ENCODE measurements at places on chromosomes 6 and 20.
A peak's percentile ranks its signal among the peaks of the same experiment; 100 is the strongest.

GRCh38 chr6:119327810-119328209 lies 21.8 kb downstream of the MAN1A1 start:
- no peak for DNase-seq

GRCh38 chr6:33136310-33136900 lies 55.9 kb downstream of the COL11A2 start:
- DNase-seq = no peak

DNA sequence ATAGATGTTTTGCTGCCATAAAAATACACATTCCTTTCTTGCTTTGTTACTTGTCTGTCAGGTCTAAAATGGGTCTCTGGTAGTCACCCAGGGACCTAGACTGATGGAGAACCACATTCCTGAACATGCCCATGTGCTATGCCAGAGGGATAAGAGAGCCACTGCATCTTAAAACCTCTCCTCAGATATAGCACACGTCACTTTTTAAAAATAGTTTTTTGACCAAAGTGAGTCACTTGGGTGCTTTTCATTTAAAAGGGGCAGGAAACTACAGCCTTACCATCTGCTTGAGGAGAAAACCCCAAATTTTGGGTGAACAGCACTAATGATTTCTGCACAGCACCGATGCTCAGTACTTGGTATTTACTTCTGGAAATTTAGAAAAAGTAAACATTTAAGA lies 197.8 kb downstream of the OGFRL1 start:
- DNase-seq = no peak

DNA sequence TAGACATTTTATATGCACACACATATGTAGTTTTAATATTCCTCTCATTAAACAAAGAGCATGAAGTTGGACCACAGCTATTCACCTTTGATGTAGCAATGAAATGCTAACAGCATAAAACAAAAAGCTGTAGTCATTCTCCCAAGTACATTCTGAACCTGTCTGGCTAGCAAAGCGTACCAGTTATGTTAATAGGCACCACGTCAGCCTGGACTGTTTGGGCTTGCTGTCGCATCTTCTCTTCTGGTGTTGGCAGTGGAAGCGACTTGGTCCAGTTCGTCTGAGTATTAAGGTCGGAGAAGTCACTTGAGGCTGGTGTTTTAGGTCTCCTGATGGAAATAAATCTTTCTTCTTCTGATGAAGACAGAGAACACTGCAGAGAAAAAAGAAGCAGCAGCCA lies 42.8 kb downstream of the HEBP2 start:
- no peak for DNase-seq

DNA sequence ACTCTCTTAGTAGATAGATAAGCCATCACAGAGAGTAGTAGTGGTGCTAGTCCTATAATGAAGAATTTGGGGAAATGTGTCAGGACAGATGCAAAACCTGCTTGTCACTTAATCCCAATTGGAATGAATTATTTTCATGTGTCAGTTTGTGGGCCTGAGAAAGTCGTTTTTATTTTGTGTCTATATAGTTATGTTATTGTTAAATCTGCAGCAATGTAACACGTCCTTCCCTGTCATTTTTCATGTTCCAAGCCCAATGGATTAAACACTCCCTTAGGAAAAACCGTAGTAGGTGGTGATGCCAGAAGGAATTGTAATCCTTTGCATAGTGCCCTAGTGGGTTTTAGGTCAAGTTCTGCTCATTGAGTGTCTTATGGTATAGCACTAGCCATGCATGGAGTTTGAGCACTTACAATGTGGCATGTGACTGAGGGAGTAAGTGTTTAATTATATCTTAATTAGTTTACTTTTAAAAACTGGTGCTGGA lies 105.9 kb upstream of the PRSS16 start:
- no peak for DNase-seq

DNA sequence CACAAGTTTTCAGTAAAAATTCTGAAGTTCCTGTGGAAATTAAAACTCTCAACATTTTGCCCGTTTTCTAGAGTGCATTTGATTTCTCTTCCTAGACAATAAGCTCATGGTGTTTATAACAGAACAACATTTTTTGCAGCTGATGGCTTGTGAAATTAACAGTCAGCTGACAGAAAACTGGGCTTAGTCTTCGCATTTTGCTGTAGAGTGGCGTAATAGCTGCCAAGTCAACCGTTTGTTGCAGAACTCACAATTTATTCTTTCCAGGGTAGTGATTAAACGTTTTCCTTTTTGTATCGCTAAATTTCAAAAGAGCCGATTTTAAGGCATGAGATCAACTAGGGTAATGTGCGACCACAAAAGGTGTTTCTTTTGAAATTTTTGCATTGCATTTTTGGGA lies 1.4 kb downstream of the SPO11 start:
- DNase-seq = no peak

GRCh38 chr20:1327241-1327653 lies 1.7 kb downstream of the SDCBP2 start:
- peak; percentile 47 for DNase-seq

DNA sequence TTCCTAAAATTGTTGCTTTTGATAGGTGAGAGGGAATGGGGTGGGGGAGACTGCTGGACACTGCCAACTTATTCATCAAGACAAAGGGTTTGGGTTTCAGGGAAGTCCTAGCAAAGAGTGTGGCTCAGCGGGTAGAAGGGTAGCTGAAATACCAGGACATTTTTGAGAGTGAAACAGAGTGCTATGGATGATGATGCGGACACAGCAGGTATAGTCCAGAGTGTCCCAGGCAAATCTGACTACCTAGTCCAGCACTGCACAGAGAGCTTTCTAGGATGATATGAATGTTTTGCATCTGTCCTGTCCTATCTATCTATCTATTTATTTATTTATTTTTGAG lies 154.3 kb downstream of the BCAS1 start:
- DNase-seq = no peak

DNA sequence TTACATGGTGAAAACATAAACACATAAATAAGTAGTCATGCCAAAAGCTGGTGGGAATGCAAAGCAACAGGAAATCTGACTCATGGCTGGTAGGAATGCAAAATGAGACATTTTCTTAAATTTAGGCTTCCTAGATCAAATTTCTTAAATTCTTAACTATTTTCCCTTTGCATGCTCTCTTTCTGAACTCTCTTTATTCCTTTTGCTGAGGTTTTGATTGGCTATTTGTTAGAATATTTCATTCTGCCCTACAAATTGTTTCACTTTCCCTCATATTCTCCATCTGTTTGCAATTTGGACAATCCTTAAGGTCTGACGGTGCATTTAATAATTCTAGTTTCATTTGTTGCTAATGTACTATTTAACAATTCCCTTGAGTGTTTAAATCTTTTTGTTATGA lies 437.5 kb upstream of the RGS17 start:
- no peak for DNase-seq

DNA sequence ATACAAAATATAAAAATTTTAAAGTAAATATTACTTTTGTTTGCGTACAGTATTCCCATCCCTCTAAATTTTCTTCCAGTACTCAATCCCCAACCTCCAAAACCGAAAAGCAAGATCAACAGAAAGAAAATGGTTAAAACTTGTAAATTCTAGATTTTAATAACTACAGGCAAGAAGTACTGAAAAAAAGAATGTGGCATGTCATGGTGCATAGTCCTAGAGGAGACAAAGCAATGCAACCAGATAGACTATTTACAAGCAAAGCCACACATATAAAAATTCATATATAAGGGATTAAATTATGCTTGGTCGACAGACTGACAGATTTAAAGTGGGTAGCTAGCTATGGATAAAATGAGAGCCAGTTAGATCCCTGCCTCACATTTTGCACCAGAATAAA lies 56.5 kb upstream of the HFE start:
- no peak for DNase-seq

DNA sequence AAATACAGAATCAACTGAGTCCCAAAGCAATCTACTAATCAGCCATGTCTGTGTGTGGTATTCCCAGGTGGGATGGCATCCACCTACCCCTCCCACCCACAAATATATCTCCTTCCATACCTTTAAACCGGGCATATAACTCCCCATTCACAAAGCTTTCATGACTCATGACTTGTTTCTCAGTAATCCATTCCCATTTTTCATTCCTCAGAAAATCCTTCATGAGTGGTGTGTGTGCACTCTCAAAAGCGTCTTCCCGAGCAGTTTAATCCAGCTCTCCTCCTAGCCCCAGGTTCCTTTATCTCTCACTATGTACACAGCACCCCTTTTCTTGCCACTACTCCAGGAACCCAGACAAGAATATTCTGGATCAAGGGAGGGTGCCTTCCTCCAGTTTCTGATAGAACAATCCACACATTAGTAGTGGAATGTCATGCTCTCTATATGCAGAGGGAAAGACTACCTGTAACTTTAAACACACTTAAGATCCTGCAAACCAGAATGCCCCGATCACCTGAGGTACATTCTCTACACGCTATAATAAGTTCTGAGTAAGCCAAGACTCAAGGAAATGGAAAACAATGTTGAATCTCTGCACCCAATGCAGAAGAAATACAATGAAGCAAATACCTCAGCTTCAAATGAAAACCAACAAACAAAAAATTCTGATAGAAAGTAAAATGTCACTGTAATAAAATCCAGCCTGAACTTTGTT lies 55.7 kb upstream of the IPCEF1 start:
- no peak for DNase-seq

DNA sequence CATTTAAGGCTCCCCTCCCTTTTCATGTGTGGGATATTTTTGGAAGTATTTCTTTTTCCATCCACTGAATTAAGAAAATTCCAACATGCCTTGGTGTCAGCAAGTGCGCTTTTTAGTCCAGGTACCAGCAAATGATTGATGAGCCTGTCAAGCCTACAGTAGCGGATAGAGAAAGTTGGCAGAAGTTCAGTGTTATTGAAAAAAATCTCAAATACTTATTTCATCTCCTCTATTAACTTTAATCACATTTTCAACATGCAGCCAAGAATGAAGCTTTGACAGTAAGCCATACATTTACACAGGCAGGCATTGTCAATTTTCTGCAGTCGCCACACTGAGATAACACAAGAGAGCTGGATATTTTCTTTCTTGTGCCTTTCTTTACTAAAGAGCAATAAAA lies 50.4 kb downstream of the BLOC1S5 start:
- DNase-seq = no peak

DNA sequence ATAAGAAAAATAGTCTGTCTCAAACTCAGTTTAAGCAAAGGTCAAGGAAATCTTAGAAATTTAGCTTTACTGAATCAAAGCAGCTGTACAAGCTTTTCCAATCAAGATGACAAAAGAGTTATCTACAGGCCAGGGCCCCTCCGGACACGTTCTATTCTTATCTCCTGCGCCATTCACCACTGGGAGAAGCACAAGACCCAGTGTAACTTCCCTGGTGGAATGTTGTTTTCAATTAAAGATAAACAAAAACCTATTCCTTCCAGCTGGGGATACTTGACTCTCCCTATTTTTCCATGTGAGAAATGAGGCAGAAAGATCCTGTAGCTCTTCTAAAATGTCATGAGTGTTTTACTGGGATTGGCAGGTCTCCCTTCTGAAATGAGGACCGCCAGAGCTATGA lies 123.3 kb downstream of the TBX18 start:
- DNase-seq = no peak

- DNase-seq = no peak
These were observed 15.1 kb upstream of the ZSCAN9 start for GRCh38 chr6:28209753-28210535.

DNA sequence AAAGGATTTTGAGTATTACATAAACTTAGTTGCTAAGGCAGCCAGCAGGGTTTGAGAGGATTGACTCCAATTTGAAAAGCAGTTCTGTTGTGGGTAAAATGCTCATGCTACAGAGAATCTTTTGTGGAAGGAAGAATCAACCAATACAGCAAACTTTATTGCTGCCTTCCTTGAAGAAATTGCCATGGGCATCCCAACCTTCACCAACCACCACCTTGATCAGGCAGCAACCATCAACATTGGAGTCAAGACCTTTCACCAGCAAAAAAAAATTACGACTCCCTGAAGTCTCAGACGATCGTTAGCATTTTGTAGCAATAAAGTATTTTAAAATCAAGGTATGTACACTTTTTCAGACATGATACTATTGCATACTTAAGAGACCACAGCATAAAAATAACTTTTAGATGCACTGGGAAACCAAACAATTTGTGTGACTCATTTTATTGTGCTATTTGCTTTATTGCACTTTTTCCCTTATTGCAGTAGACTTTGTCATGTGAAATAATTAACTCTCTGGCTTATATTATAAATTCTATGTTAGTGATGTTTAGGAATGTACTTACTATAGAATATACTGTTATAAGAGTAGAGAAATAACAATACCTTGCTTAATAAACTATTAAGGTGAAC lies 390.8 kb downstream of the CDKAL1 start:
- no peak for DNase-seq

DNA sequence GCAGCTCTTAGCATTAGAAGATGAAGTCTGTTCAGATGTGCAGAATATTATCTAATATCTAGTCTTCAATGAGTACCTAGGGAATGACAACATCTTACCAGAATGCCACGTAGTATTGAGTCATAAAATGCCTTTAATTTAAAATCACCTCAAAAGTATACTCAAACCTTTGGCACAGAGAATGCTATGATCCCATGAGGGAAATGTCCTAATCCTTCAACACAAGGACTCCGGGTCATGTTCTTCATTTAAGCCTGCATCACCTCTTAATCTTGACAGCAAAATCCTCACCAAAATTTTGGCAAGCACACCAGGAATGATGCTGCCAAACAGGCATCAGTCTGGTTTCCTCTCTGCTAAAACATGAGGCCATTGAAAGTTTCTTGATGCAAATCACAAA lies 23.6 kb upstream of the MARCKS start:
- DNase-seq = no peak

- no peak for DNase-seq
These were observed 38.7 kb downstream of the FKBP5 start for GRCh38 chr6:35650015-35650414.

DNA sequence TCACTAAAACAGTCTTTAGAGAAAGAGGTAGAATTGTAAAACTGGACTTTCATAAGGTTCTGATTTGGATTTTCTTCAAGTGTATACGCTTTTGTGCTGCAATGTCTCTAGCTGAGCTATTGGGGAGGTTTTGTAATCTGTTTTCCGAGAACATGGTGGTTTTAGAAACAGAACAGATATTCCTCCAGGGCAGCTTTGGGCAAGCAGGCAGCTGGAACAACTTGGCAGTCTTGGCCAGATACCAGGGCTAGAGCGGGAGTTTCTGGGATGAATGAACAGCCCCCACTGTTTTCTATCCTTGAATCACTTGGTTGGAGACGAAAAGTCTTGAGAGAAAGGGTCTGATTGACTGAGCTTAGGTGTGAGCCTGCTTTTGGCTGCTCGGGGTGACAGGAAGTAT lies 17.1 kb upstream of the ARMC2 start:
- no peak for DNase-seq

DNA sequence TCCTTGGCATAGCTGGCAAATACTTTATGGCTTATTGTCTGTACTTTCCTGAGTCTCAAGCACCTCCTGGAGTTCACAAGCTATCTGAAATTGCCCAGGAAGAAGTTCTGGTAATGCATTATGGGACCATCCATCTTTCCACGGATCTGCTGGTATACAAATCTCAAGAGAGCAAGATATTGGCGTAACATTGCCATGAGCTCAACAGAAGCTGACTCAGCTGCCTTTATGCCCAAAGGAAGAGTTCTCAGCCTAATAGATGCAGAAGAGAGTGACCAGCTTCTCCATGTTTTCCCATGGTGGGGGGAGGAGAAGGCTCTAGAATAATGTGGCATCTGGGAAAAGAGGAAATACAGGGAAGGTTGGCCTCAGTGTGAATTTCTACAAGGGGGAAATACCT lies 78.7 kb downstream of the UST start:
- DNase-seq = no peak

GRCh38 chr20:59122566-59122919 lies 41.1 kb upstream of the ZNF831 start:
- DNase-seq = no peak
